Upper lobe of right lung (tissue), 1 donor: ENCODE measurements at places on chromosomes 13 and 19.
A peak's percentile ranks its signal among the peaks of the same experiment; 100 is the strongest.

GRCh38 chr13:89738072-89738471 lies 1609.4 kb upstream of the MIR17HG start:
- DNase-seq: no peak

GRCh38 chr19:13283871-13284270 lies 133.7 kb downstream of the IER2 start:
- no peak for DNase-seq

GRCh38 chr19:46515879-46516350 lies 20.2 kb upstream of the PNMA8B start:
- DNase-seq: no peak

DNA sequence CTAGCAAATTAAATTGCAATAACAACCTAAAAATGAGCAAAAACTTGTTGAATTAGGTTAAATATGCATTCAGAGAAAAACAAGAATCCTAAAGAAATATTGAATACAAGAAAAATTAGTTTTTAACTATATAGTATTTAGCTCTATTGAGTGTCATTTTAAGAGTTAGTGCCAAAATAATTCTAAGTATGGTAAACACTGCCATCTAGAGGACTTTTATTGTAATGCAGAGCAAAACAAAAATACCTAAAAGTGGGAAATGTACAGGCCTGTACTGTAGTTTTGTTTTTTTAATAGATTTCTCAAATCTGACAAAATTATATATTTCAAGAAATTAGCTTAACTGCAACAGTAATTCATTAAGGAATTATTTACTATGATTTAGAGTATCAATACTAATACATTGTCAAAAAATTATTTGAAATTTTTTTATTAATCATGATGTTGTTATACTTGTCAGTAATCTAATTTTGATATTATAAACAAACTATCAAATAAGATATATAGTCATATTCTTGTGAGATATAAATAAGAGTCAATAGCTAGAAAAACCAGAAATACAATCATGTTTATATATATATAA lies 8.2 kb upstream of the PCDH9 start:
- no peak for DNase-seq

- no peak for DNase-seq
Observed at GRCh38 chr13:53144826-53145225, 116.2 kb downstream of the OLFM4 start.

- DNase-seq: no peak
Observed at GRCh38 chr13:46617885-46618284, 64.9 kb downstream of the LRCH1 start.

DNA sequence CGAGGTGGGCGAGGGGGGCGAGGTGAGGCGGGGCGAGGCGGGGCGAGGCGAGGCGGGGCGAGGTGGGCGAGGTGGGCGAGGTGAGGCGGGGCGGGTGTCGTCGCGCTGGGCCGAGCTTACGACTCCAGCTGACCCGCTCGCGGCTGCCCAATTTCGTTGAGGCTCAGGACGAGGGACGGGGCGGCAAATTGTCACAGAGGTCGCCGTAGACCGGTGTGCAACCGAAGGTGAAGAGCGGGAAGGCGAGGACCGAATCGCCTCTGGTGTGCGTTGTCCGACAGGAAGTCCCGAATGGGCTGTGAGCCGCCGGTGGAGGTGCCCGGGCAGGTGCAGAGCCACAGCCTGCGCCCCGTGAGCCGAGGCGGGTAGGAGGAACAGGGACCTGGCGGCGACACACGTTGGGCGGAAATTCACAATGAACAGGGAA lies at the start of gene LACC1:
Gene LACC1 (plus strand): TSS at position 150 of the 427 bp plus-strand sequence. CDS start 1,082 bp downstream, outside the sequence.
- no peak for DNase-seq

DNA sequence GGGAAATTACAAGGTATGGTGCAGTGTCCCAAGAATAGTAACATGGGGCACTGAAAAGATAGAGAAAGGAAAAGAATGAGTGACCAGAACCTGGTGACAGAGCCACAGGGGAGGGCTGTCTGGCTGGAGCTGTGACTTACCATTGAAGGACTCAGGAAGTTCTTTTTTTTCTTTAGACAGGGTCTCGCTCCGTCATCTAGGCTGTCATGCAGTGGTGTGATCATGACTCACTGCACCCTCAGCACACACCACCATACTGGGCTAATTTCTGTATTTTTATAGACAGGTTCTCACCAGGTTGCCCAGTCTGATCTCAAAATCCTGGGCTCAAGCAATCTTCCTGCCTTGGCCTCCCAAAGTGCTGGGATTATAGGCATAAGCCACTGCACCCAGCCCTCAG lies 8.8 kb upstream of the CPB2 start:
- DNase-seq: no peak

GRCh38 chr19:7505682-7506384 lies 10.1 kb upstream of the ZNF358 start:
- DNase-seq: no peak

GRCh38 chr13:38385153-38385891 lies 35.7 kb downstream of the UFM1 start:
- no peak for DNase-seq

- DNase-seq: no peak
Observed at GRCh38 chr13:48896312-48896711, 79.4 kb upstream of the FNDC3A start.

- peak; percentile 87 for DNase-seq
Observed at GRCh38 chr19:39398297-39398864, 7.2 kb downstream of the MED29 start.

DNA sequence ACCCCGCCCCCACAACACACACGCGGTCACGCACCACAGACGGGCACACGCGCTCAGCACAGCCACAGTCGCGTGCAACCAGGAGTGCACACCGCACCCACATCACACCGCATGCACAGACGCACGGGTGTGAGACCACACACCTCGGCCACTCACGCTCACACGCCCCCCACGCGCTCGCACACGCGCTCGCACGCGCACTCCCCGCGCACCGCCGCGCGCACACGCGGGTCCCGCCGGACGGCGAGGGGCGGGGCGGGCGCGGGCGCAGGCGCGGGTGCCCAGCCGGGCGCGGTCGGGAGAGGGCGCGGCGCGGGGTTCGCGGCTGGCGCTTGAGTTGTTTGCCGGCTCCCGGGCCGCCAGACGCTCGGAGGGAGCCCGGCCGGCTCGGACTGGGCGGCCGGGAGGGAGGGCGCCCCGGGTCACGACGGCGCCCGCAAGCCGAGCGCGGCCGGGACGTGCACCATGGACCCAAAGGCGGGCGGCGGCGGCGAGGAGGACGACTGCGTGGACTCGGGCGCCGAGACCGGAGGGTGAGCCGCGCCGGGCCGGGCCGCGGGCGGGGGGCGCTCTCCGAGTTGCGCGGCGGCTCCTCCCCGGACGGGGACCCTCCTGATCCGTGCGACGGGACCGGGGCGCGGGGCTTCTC lies at the start of gene FAM124A:
Gene FAM124A (plus strand): TSS at position 362 of the 649 bp plus-strand sequence. CDS start 104 bp downstream, at position 466.
- peak; percentile 77 for DNase-seq

GRCh38 chr19:12664406-12665280 lies 1.9 kb downstream of the MAN2B1 start:
- no peak for DNase-seq

DNA sequence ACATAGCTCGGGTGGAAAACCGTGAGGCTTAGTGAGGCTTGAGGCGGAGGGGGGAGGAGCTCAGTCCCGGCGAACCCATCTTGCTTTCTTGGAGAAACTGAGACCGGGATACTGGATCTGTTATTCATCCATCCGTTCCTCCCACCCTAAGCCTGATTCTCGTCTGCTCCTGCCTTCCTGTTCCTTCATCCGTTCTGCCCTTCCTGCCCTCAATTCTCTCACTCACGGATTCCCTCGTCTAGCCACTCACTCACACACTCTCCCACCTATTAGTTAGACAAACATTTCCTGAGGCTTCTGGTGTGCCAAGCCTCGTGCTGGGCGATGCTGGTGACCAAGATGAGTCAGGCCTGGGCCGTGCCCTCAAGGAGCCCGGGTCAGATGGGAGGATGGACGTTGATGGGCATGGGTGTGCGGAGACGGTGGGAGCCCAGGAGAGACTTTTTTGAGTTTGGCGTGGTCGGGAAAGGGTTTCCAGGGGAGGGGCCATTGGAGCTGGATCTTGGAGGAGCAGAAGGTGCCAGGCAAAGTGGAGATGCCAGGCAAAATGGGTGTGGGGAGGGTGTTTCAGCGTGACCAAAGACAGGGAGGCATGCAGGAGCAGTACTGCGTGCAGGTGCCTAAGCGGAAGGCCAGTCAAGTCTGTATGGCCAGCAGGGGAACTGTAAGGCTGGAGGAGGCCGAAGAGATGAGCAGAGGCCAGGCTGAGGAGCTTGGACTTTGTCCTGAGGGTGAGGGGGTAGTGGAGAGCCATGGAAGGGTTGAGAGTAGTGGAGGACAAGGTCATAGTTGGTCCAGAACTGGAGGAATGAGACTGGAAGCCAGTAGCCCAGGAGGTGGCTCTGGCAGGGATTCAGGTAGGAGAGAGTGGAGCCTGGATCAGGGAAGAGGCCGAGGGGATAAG lies 7.4 kb upstream of the CNFN start:
- DNase-seq: no peak

GRCh38 chr19:30175987-30176386 lies 196.2 kb upstream of the ZNF536 start:
- DNase-seq: no peak

DNA sequence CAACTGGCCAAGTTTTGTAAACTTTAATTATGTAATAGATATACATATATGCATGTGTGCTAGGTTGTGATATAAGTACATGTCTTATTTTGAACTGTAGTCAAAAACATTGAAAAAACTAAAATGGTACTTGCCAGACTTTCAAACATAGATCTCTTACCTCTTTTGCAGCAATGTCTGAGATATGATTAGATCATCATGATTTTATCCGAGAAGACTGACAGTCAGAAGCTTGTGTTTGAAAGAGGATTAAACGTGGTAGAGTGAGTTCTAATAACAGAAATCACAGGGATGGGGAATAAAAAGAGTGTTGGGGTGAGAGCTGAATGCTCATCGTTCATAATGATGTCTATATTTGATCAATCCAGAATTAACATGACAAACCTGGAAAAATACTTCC lies 18.2 kb upstream of the ACP7 start:
- DNase-seq: no peak

GRCh38 chr19:56145698-56146097 lies 4.6 kb downstream of the ZNF444 start:
- DNase-seq: no peak

GRCh38 chr13:50208826-50209335 lies 193.6 kb downstream of the KCNRG start:
- DNase-seq: peak; percentile 76

GRCh38 chr19:58129284-58129683 lies 21.3 kb downstream of the ZNF329 start:
- no peak for DNase-seq

DNA sequence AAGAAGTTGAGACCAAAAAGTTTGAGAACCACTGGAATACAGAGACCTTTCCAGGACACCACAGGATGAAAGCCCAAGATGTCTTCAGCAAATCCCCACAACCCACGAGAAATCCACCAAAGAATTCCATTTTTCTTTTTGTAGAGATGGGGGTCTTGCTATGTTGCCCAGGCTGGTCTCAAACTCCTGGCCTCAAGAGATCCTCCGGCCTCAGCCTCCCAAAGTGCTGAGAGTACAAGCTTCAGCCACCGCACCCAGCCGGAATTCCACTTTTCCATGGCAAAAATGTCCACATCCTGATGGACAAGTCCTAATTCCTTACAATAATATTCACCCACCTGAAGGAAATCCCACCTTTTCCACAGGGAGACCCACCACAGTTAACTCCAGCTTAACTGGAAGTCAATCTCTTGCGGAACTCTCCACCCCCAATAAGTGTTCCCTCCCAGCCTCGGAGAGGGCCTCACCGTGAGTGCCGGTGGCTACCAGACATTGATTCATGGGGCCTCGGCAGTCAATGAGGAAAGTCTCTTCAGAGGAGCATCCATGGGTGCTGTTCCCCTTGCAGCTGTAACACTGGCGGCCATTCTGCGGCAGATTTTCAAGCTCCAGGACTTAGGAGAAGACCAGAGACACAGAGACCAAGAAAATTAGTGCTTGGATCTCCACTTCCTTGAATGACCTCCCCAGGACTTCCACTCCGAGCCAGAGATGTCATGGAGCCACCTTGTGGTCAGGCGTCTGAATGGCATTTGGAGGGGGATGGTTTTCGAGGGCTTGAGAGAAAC lies 12.3 kb upstream of the CADM4 start:
- no peak for DNase-seq

GRCh38 chr19:3642987-3643673 lies 16.5 kb upstream of the CACTIN start:
- DNase-seq: no peak

- no peak for DNase-seq
Observed at GRCh38 chr19:53580871-53581835, 43.2 kb downstream of the ZNF331 start.

- peak; percentile 79 for DNase-seq
Observed at GRCh38 chr19:3556978-3557460, 367 bp downstream of the MFSD12 start.

DNA sequence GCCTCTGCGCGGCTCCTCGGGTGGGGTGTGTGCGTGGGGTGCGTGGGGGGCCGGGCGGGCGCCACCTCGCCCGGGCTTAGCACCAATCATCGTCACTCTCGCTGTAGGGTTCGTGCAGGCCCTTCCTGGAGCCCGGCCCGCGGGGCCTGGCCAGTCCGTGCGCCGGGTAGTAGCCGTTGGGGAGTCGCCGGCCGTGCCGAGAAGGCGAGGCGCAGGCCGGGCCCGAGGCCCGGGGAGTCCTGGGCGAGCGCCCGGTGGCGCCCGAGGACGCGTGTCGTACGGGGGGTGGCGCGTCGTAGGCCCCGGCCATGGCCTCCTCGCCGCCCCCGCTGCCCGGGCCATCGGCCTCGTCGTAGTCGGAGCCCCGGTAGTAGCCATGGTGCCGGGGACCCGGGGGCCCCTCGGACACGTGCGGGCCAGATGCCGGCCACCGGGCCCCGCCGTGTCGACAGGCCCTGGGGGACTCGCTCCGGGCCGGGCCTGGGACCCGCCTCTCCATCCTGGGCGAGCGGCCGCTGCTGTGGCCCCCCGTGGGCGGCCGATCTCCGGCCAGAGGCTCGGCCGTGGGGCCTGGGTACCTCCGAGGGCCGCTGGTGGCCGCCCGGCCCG lies 57.1 kb downstream of the IER2 start:
- no peak for DNase-seq

DNA sequence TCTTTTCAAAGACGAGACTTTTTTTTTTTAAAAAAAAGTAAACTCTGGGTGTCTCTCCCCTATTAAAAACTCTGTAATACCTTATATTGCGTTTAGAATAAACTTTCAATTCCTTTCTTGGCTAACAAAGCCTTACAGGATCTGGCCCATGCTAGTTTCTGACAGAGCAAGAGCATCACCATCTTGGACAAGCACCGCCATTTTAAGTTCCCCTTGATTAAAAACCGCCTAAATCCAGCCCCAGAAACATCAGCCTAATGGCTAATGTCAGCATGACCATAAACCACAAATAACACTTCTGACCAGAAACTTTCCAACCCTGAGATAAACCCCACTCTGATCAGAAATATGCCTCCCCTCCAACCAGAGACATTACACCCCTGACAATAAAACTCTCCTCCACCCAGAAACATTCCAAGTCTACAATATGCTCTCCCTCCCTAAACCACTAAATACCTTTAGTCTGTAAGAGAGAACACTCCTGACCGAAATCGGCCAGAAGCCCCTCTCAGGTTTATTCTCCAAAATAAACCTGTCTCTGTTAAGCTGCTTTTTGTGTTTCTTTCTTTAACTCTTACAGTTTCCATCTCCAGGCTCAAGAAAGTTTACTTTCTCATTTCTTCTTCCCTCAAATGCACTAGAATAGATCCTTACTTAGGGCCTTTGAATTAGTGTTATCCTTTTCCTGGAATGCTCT lies 1.6 kb upstream of the AKAP11 start:
- no peak for DNase-seq

GRCh38 chr19:58560921-58561320 lies 2.5 kb upstream of the UBE2M start:
- DNase-seq: no peak

GRCh38 chr13:108276060-108276459 lies 6.5 kb downstream of the TNFSF13B start:
- DNase-seq: no peak
